ENCODE measurements at places on chromosomes 12 and 14.

DNA sequence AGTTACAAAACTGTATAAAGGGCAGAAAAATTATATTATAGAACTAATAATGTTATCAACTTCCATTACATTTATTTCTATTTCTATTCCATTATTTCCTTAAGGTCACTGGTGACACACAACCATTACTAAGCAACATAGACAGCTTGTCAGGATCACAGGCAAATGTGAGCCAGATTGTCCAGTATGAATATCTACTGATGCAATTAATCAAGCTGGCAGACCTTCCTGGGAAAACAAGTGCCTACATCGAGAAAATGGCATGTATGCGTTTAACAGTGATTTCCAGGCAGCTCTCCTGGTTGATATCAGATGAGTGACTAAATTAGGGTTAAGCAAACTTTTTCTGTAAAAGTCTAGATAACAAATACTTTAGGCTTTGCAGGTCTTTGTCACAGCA is 36.9 kb upstream of the TSPAN8 start:
- no peak overlapping the region for H3K4me3 ChIP-seq
- H3K4me1 ChIP-seq = no peaks in the 10 kb centered on the region
- no peaks in the 10 kb centered on the region for H3K27me3 ChIP-seq

- no peak for DNase-seq
- H3K4me3 ChIP-seq = no peak overlapping the region
- no peaks in the 10 kb centered on the region for H3K4me1 ChIP-seq
- no peak overlapping the region for H3K27ac ChIP-seq
- H3K27me3 ChIP-seq = no peaks in the 10 kb centered on the region
Observed at GRCh38 chr14:65239143-65239937, 137.0 kb upstream of the MAX start.

DNA sequence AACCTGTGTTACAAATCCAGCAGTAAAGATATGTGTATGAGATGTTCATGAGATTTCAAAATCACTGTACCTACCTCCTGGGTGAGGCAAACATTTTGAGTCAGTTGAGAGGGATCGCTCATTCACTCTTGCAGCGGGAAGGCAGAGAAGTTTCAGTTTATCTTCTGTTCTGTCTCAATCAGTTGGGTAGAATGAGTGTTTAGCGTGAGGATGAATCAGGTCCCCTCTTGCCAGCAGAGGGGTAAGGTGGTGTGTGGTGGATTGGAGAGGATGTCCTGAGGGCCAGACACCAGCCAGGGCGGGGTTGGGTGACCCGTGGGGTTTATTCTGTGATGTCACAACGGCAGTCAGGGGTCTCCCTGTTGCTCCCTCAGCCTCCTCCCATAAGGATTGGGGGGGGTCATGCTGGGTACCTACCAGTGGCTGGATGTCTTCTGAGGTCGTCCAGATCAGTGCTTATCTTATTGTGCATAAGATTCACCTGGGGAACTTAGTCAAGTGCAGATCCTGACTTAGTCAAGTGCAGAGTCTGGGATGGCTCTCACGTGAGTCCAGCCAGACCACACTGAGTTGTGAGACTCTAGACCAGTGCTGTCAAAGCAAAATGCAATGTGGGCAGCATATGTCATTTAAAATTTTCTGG is at the start of gene GSG1:
Gene GSG1, minus strand, starts transcription at position 277 of the 643 bp plus-strand sequence. Its CDS starts 155 bp downstream, at position 122.
- H3K4me3 ChIP-seq = peak within 1 kb of the TSS; percentile 86
- H3K36me3 ChIP-seq = peaks cover 19% of the 10 kb centered on the region
- H3K27me3 ChIP-seq = peaks cover 4% of the 10 kb centered on the region

- H3K4me1 ChIP-seq = peaks cover 1% of the 10 kb centered on the region
- peaks cover 3% of the 10 kb centered on the region for H3K36me3 ChIP-seq
- DNase-seq = no peak
- H3K27me3 ChIP-seq = no peaks in the 10 kb centered on the region
Observed at GRCh38 chr14:31578792-31579501, 17.7 kb downstream of the NUBPL start.

DNA sequence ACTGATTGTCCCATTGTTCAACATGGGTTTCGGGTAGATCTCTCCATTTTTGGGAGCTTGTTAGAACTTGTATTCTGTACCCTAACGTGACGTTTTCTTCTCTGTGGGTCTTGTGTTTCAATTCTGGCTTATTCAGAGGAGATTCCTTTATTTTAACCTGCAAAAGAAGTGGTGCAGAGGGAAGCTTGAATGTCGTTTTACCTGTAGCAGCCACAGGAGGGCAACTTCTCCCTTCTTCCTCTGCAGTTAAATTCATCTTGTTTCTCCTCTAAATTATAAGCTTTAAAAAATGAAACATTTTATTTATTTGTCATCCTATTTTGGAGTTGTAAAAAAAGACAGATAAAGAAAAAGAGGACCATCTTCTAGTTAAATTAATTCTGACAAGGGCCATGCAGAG is 13.7 kb upstream of the CLEC4D start:
- DNase-seq = no peak
- no peak overlapping the region for H3K4me3 ChIP-seq
- peaks cover 8% of the 10 kb centered on the region for H3K4me1 ChIP-seq
- no peak overlapping the region for H3K27ac ChIP-seq
- H3K27me3 ChIP-seq = peaks cover 11% of the 10 kb centered on the region

DNA sequence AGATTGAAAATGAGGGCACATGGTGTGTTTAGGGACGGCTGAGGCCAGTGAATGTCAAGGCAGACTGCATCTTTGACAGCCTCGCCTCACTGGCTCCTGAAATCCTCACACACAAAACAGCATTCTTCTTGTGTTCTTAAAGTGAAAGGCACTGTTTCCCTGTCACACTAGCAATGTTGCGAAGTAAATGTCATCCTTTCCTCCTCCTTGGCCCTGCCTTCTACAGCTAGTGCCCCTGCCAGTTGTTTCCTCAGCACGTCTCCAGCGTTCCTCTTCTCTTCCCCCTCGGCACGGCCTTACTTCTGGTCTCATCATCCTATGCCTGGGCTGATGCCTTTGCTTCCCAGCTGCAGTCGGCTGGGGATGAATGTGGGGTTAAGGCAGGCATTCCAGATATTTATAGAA is 129.4 kb upstream of the DNM1L start:
- H3K36me3 ChIP-seq = no peaks in the 10 kb centered on the region
- H3K27ac ChIP-seq = no peak overlapping the region
- H3K4me3 ChIP-seq = no peak overlapping the region
- no peak for DNase-seq

- H3K4me3 ChIP-seq = no peak overlapping the region
- H3K27ac ChIP-seq = no peak overlapping the region
- peaks cover 2% of the 10 kb centered on the region for H3K27me3 ChIP-seq
Observed at GRCh38 chr12:102740141-102740955, 176.7 kb downstream of the PAH start.

DNA sequence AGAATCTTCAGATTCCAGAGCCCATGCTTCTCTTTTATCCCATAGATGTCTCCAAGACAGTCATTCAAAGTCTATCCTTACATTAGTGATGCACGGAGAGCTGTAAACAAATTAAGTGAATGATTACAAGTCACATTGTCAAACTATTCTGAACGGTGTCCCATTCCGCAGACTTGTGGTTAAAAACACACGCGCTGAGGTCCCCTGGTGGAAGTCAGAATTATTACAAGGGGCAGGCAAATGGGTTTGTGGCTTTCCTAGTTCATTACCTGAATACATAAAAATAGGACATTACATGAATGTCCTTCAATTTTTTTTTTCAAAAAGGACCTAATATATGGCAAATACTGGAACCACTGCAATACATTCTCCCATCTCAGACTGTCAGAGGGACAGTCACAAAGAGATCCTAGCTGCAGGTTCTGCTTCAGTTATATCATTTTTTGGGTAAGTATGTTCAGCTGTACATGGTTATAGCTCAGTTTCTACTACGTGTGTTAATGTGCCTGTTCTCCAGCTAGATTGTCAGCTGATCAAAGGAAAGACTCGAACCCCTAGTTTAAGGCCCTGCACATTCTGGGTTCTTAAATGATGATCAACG is 53.1 kb upstream of the STON2 start:
- DNase-seq = peak; percentile 50
- no peak overlapping the region for H3K27ac ChIP-seq
- no peaks in the 10 kb centered on the region for H3K36me3 ChIP-seq
- peaks cover 28% of the 10 kb centered on the region for H3K27me3 ChIP-seq

DNA sequence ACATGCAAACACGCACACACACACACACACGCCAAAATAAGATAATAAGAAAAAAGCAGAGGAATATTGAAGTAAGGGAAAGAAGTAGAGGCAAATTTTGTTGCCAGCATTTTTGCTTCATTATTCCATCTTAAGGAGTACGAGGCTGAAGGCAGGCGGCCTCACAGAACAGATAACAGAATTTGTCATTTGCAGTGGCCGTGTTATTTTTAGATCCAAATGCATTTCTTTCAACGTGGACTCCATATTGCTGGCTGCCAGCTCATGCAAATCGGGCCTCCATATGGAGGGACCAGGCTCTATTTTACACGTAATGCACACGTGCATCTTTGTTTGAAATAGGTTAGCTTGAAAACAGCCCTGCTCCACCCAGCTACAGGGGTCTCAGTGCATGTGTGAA is 172.9 kb downstream of the RBM19 start:
- DNase-seq = no peak
- no peaks in the 10 kb centered on the region for H3K4me1 ChIP-seq
- no peak overlapping the region for H3K27ac ChIP-seq
- no peaks in the 10 kb centered on the region for H3K27me3 ChIP-seq

Measured in effector memory CD8-positive, alpha-beta T cell (primary cell).